NCI-H446 (cell line): ENCODE measurements at places on chromosomes 13 and 19.

GRCh38 chr13:59459972-59460371 is 703.8 kb downstream of the DIAPH3 start:
- no peak for DNase-seq

GRCh38 chr13:111371720-111372119 is 51.3 kb downstream of the TEX29 start:
- no peak for DNase-seq

GRCh38 chr13:51562011-51562671 is 22.1 kb upstream of the WDFY2 start:
- DNase-seq: no peak

GRCh38 chr13:63367522-63368198 is 1952.0 kb upstream of the PCDH20 start:
- no peak for DNase-seq

DNA sequence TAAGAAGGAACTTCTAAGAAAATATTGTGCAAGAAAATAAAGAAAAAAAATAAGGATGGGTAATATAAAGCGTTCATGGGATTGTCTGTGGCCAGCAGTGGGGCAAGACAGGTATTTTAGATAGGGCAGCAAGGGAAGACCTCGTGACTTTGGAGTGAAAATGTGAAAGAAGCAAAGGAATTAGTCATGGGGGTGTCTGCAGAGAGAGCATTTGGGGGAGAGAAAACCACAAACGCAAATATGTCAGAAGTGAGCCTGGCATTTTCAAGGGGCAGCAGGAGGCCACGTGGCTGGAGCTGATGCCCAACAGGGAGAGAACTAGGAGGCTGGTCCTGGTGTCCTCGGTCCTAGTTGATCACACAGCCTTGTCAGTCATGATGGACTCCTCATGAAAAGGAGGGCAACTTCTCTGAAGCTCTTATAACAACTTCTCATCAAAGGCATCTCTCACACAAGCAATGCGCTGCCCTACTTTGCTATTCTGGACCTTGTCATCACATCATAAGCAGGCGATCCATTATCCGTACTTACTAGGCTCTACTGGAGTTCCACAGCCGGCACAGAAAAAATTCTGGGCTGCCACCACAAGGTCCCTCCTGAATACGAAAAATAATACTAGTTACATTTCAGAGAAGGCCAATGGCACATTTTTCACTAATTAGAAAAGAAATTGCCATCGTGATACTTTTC is 31.0 kb downstream of the RUBCNL start:
- no peak for DNase-seq

DNA sequence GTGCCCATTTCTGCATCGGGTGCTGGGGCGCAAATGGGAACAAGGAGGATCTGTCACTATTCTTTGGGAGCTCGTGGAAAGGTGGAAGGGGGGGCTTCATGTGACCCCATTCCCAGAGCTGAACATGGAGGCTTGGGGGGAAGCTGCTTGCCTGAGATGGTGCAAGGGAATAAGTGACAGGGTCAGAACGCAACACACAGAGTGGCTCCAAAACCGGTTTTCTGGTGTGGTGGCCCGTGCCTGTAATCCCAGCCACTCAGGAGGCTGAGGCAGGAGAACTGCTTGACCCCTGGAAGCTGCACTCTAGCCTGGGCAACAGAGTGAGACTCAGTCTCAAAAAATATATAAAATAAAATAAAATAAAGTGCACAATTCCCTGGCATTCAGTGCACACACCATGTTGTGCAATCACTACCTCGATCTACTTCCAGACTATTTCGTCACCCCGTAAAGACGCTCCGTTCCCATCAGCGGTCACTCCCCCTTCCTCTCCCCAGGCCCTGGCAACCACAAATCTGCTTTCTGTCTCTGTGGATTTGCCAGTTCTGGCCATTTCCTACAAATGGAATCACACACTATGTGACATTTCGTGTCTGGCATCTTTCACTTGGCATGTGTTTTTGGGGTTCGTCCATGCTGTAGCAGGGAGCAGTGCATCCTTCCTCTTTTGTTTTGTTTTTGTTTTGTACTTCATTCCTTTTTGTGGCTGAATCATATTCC is 18.2 kb upstream of the COMP start:
- DNase-seq: no peak

GRCh38 chr19:1760020-1760419 is 6.7 kb downstream of the ONECUT3 start:
- no peak for DNase-seq

- DNase-seq: no peak
Observed at GRCh38 chr19:45938733-45939319, 24.2 kb upstream of the NANOS2 start.

GRCh38 chr13:23705583-23705982 is 135.4 kb downstream of the TNFRSF19 start:
- no peak for DNase-seq

DNA sequence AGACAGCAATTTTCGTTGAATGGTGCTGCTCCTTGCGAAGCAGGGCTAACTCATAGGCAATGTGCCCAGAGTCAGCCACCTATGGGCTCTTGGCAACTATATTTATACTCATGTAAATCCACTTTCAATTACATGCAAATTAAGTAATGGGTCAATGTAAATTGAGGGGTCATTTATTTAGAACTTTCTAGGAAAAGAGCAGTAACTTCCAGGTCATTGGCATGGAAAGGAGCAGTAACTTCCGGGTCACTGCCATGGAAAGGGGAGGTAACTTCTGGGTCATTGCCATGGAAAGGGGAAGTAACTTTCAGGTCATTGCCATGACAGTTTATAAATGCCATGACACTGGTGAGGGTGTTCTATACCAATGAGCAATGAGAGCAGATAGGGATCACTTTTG is 11.6 kb downstream of the KLK4 start:
- DNase-seq: no peak

- no peak for DNase-seq
Observed at GRCh38 chr19:18922228-18922985, 2.9 kb downstream of the DDX49 start.

- DNase-seq: no peak
Observed at GRCh38 chr19:6692027-6692426, 22.1 kb upstream of the TNFSF14 start.

- no peak for DNase-seq
Observed at GRCh38 chr19:29836409-29836825, 24.6 kb downstream of the CCNE1 start.

- no peak for DNase-seq
Observed at GRCh38 chr13:99913167-99913566, 58.4 kb downstream of the ZIC5 start.

- DNase-seq: no peak
Observed at GRCh38 chr19:46049597-46049996, 8.8 kb upstream of the IGFL4 start.

GRCh38 chr19:43950834-43951645 is at the start of gene ZNF221:
ZNF221 (plus strand) TSS chr19:43951228; CDS start chr19:43962727, 11,499 bp downstream.
- peak; percentile 84 for DNase-seq

- DNase-seq: no peak
Observed at GRCh38 chr13:78465250-78465649, 138.1 kb downstream of the POU4F1 start.

GRCh38 chr13:97881556-97881955 is 71.9 kb upstream of the IPO5 start:
- no peak for DNase-seq

DNA sequence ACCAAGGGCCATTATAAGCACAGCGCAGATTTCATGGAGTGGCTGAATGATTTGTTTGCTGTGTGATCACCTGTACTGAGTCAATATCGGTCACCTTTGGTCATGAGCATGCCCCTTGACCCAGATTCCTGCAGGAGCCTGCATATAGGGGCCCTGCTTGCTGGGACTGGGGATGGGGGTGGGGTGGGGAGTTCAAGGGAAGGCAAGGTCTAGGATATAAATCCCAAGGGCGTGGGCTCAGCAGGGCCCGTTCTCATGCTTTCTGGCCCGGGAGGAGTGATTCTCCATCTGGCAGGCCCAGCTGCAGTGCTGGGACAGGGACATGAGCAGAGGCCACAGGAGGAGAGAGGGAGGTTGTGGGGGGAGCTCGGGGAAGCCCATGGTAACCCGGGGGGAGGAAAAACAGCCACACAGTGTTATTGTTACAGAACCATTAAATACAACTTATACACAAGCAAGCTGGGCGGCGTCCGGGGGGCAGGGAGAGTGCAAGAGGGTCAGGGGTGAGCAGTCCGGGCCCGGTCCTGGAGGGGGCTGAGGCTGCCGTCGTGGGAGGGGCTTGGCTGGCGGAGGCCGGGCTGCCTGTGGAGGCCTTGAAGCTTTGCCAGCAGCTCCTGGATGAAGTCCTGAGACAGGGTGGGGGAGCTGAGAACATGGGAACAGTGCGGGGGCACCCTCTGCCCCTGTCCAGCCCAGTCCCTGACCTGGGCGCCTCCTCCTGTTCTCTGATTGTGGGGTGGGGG is 5.2 kb downstream of the PPP1R14A start:
- peak; percentile 79 for DNase-seq

GRCh38 chr13:24648271-24648670 is 31.9 kb upstream of the ATP12A start:
- DNase-seq: no peak

DNA sequence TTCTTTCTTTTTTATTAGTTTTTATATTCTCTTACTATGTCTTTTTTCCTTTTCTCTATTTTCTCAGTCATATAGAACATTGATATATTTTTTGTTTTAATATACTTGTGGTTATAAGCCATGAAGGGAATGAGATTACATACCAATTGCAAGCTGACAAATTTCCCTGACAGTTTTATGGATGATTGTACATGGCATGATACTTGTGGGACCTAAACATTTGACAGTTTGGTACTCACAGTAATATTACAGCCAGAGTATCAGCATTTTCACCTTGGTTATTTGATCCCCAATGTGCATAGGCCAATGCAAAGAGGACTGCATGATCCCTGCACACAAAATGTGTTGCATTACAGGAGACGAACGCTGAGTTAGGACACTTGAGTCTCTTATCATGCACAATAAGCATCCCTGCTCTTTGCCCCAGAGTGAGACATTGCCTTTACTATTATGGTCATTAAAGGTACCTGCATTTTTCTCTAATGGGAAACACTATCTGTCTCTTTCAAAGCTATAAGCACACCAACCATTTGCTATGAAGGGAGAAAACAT is 713.4 kb upstream of the PCDH20 start:
- DNase-seq: no peak

DNA sequence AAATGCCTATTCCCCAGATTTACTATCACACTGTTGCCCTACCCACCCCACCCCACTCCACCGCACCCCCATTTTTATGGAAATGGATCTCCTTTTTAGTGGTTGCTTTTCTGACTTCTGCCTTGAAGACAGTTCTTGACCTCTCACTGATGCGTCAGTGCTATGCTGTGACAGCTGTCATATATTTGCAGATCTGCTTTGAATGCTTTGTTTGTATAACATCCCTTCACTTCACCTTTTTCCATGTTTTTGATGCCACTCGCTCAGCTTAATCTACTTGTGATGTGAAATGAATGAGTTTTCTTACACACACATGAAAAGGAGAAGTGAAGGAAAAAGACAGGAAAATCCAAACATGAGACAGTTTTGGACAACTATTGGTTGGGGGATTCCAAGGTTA is 731.0 kb downstream of the SLITRK6 start:
- no peak for DNase-seq

DNA sequence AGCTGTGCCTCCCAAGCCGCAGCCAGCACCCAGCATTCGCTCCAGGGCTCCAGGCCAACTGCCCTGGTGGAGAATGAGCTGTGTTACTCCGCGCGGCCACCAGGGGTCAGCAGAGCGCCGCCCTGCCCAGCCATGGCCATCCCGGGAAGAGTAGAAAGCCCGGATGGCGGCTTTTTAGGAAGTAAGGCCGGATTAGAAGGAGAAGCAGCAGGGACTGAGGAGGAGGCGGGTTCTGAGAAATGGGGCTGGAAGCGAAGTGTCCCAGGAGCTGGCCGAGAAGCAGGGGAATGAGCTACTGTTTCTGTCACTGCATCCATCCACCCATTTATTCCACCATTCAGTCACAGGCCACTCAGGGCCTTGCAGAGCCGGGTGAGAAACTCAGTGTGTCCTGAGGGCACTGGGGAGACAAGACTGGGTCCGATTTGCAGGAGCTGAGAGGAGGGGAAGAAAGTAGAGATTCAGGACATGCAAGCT is 6.6 kb upstream of the NPAS1 start:
- peak; percentile 84 for DNase-seq

GRCh38 chr13:42786715-42787114 is 5.3 kb downstream of the FAM216B start:
- DNase-seq: no peak

GRCh38 chr19:17118957-17119356 is 43.4 kb downstream of the MYO9B start:
- no peak for DNase-seq

- DNase-seq: no peak
Observed at GRCh38 chr19:50837300-50837699, 3.9 kb upstream of the KLK15 start.

- no peak for DNase-seq
Observed at GRCh38 chr13:40651866-40652587, 14.4 kb downstream of the FOXO1 start.

DNA sequence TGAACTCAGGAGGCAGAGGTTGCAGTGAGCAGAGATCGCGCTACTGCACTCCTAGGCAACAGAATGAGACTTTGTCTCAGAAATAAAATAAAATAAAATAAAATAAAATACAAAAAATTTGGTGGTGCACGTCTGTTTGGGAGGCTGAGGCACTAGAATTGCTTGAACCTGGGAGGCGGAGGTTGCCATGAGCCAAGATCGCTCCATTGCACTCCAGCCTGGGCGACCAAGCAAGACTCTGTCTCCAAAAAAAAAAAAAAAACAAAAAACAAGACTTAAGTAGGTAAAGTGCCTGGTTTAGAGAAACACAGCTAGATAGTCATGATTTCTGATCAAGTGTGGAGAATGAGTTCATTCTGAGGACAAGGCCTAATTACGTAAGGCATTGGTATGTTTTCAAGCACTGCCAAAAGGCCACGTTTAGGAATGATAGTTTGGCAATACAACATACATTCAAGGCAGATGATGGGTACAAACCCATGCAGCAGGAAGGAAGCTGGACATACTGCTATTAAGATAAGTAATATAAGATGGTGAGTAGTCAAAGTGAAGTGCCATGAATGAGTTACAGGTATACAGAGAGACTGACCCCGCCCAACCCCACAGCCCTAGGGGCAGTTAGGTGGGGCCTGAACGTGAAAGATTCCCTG is 4.8 kb upstream of the UCHL3 start:
- DNase-seq: no peak

DNA sequence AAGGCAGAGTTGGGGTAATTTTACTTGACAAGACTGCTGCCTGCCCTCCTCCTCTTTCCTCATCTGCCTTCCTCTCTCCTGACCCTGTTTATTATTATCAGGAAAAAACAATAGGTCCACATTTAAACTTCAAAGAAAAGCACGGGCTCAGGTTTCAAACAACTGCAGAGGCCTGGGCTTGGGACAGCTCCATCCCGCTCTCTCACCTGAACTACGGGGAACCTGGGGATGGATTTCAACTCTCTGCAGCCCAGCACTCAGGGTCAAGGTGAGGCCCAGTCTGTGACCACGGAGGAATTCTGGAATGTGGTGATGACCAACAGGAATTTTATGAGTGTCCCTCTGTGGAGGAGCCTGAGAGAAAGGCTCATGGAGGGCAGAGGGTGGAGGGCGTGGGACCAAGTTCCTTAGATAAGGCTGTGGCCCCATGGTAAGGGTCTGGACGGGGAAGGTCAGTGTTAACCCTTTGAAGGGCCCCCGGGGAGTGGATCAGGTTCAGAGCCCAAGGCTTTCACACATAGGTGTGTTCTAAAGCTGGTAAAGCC is 220.8 kb upstream of the MAB21L1 start:
- no peak for DNase-seq

GRCh38 chr13:84076280-84076679 is 194.0 kb upstream of the SLITRK1 start:
- no peak for DNase-seq

GRCh38 chr13:33328701-33329100 is 43.1 kb upstream of the STARD13 start:
- DNase-seq: no peak

- DNase-seq: no peak
Observed at GRCh38 chr13:102700088-102701031, 5.5 kb upstream of the METTL21C start.
